Omental fat pad (tissue), 4 donors: ENCODE measurements at places on chromosomes 5 and 9.

- no peak for DNase-seq
Measured at GRCh38 chr5:133873449-133873848, 95.0 kb downstream of the C5orf15 start.

DNA sequence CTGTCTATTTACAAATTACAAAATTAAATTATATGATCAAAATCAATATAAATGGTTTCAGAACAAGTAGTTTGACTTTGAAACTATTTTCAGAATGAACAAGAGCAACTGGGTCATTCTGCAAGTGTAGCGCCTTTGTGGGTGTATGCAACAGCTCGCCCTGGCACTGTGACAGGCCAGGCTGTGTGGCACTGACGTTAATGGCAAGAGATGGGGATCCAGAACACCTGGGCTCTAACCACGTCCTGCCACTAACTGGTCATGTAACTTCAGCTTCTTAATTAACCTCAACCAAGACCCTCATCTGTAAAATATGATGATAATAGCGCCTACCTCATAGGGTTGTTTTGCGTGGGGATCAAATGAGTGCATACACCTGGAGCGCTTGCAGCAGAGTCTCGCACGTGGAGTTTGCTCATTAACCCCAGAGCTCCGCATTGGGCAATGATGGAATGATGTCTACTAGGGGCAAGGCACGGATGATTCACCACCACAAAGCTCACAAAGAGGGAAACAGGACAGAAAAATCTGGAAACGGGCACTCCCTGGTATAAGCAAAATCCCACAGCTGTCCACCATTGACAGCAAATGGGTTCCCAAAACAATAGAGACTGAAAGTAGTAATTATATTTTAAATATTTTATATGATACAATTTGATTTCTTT, 639.4 kb downstream of the SEMA5A start:
- DNase-seq: no peak

DNA sequence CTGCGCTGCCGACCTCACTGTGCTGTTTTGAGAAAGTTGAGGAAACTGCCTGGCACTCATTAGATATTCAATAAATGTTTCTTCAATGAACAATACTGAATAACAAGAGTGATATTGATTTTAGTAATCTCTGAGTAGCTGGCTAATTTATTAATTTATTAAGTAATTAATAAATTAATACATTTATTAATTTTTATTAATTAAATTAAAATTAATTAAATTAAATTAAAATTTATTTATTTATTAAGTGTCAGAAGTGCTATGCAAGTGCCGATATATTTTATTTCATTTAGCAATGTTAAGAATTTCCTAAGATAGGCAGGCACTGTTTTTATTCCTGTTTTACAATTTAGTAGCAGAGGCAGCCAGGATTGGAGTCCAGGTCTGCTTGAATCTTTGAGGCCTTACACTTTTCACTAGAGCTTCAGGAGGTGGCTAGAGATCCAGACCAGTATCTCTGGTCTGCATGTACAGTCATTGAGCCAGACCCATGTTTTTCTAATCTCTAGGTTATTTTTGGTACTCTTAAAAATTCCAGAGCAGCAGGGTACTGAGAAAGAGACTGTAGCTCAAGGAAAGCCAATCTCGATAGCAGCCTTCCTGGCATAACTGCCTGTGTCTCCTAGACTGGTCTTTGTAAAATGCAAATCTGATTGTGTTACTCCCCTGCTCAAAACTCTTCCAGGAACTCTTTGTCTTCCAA, 109.2 kb downstream of the ARHGEF28 start:
- no peak for DNase-seq

- no peak for DNase-seq
Measured at GRCh38 chr9:93270976-93271375, 87.0 kb downstream of the WNK2 start.

GRCh38 chr9:136493567-136493971, 10.7 kb upstream of the SEC16A start:
- DNase-seq: no peak

DNA sequence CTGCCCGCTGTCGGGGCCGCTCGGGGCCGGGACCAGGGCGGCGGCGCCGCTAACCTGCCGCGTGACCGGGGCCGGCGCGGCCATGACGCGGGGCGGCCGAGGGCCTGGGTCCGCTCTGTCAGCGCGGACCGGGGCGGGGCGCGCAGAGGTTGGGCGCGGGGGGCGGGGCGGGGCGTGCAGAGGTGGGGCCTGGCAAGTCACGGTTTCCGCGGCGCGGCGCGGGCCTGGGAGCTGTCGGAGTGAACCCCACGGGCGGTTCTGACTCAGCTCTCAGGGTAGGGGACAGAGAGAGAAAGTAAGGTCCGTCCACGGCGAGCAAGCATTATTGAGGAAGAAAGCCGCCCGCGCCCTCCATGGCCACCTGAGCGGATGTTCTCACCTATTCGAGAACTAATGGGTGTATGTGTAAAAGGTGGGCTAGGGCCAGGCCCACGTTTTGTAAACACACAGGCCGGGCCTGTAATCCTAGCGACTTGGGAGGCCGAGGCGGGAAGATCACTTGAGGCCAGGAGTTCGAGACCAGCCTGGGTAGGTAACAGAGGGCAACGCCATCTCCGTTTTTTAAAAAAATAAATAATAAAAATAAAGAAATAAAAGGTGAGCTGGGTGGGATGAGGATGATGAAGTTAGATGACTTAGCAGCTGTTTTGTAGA, at the start of gene PRXL2C:
TSS of gene PRXL2C (minus strand) at position 120 of the 654 bp plus-strand sequence. CDS start at position 84, 36 bp downstream.
- DNase-seq: peak; percentile 79

DNA sequence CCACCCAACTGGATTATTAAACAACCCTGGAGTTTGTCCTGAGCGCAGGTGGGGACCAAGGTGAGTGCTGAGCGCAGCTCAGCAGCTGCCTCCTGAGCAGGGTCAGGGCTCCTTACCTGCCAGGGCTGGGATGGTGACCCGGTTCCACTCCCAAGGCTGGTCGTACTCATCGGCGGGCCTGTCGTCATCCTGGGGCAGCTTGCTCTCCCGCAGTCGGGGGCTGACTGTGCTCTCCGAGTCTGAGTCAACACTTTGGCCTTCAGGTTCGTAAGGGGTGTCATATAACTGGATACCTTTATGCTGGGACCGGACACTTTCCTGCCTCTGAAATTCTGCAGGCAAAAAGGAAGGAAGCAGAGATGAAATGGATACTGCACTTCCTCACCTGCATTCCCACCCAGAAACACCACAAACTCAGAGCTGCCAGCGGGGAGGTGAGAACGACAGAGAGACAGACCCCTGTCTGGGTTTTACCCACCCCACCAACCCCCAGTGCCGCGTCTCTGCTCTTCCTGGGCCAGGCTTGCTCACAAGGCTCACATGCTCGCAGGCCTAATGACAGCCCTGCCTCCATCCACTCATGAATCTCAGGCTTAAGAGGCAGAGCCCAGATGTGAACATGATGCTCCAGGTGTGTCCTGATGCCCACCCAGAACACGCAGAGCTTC, 70.7 kb upstream of the SLC25A51 start:
- no peak for DNase-seq

DNA sequence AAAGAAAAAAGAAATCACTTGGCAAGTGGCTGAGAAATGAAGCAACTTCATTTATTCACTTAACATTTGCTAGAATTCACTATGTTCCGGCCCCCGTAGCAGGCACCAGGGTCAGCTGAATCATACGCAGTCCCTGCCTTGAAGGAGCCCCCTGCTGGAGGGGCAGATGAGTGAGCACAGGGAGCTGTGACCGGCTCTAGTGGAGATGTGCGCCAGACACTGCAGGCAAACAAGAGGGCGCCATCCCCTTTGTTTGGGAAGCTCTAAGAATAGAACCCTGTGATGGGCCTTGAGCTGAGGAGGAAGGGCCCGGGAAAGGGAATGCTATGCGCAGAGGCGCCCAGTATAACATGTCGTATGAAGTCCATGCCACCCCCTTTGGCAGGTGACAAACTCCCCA, 20.2 kb upstream of the RPL26L1 start:
- no peak for DNase-seq

DNA sequence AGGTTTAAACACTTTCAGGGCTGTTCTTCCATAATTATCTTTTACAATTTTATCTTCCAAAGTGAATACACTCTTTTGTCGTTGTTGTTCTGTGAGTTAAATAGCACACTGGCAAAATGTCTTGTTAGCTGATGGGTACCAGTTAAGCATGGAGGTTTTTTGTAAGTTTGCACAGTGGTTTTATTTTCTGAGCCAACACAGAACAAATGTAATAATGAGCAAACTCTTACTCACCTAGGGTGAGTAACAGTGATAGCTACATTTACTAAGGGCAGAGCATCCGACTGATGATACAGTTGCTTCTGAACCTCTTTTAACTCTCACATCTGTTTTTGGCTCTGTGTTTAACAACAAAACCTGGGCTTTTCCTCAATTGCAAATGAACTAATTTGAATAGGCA, 103.2 kb downstream of the CTNND2 start:
- no peak for DNase-seq

GRCh38 chr9:90092508-90092907, 487.7 kb downstream of the GADD45G start:
- DNase-seq: no peak

- no peak for DNase-seq
Measured at GRCh38 chr5:115657881-115658233, 32.0 kb upstream of the TMED7 start.

- DNase-seq: no peak
Measured at GRCh38 chr9:123544007-123544827, 188.2 kb downstream of the CRB2 start.

DNA sequence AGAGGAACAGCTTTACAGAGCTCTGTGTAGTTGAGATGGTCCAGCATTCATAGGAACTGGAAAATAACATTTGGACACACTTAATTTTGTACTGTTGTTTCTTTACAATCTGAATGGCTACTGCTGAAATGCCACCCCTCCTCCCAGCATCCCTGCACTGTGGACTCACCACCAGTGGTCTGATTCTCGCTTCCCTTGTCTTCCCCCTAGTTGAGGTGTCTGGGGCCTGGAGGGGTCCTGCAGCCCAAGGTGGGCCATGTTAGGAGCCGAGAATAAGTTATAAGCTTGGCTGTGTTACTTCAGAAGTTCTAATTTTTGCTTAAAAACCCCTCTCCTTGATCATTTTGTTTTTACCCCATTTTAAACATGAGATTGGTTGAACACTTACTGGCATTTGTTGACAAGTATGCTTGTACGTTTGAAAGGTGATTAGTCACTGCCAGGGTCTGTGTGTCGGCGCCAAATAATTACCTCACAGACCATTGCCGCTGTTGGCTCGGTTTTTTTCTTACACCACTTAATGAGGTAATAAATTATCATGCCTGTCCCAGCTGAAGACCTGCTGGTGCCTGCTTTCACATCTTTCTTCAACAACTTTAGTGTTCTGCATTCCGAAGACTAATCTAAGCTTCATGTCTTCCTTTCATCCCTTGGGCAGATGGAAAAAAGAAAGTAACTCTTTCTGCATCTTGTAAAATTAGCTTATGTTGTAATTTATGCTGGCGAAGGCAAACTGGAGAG, 65.8 kb downstream of the MCCC2 start:
- no peak for DNase-seq

GRCh38 chr5:141077826-141078225, 16.6 kb upstream of the PCDHB2 start:
- no peak for DNase-seq

DNA sequence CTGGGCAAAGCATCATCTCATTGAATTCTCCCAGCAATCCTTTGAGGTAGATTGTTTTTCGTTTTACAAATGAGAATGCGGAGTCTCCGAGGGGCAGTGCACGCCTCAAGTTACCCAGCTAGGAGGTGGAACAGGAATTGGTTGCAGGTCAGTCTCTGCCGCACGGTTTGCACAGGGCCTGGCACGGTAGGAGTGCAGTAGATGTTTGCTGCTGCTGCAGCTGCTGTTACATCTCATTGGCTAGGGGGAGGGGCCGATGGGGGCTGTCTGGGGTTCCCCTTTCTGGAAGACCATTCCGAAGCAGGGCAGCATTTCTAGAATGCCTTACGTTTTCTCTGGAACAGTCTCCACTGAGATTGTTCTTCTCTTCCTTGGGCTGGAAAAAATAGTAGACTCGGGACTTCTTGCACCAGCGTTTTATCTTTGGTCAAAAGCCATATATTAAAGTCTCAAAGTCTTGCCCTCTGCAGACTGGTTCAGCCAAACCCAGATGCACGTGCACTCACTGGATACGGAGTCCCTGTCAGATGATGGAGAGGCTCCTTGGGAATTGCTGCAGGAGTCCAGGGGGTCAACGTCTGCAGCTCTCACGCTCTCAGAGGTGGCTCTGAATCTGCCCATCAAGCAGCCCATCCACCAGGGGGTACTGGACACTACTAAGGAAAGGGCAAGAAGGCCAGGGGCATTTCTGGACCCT, 1.2 kb downstream of the USP20 start:
- no peak for DNase-seq

DNA sequence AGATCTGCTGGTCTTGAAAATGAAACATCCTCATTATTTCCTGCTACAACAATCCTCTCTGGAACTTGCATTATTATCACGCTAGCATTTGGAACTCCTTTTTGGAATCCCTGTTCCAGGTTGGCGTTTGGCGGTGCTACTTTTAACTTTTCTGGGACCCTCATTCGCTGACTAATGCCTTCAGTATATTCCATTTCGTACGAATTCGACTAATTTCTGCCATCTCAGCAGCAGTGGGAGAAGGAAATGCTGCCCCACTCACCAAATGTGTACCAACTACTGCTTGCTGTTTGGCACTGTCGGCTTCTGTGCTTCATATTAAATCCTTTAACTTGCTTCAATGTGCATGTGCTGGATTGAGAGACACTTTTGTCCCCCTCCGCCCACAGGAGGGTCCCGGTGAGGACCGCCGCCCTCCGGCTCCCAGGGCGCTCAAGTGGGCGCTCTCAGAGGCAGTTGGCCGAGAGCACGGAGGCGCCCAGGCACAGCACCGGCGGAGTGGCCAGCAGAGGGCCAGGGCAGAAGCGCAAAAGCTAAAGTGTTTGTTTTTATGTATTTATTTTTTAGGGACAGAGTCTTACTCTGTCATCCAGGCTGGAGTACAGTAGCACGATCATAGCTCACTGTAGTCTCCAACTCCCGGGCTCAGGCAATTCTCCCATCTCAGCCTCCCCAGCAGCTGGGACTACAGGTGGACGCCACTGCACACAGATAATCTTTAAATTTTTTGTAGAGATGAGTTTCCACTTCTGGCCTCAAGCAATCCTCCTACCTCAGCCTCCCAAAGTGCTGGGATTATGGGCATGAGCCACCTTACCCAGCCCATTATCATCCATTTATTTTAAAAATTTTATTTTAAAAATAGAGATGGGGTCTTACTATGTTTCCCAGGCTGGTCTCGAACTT, 11.9 kb downstream of the PDE6A start:
- no peak for DNase-seq

DNA sequence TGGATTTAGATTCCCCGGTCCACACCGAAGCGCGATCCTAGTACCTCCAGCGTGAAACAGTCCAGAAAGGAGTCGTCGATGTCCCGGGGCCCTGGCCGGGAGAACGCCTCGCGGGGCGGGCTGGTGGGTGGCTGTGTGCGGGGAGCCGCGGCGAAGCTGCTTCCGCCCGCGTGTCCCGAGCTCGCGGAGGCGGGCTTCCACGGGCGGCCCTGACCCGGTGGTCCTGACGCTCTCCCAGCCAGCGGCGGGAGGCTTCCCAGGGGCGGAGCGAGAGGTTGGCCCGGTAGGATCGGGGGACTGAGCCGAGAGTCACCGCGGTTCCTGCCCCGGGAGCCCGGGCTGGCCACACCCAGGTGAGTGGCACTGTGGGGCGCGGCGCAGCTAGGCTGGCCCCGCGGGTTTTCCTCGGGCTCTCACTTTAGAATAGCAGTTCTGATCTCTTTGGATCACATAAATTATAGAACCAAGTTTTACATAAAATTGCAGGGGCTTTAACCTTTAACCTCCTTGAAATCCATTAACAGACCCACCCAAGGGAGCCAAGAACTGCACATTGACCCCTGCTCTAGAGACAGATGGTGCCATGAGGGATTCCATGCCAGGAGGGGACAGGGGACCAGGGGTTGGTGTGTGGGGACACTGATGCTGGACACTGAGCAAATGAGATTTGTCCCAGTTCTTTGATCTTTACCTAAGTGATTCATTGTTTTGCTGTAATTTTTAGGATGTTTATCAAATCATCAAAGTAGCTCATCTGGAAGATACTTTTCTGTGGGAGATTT, 29.2 kb upstream of the IL31RA start:
- no peak for DNase-seq
